Activated gamma-delta T cell (primary cell): ENCODE measurements at places on chromosomes 2 and 18.

GRCh38 chr2:197055045-197055444 lies 128.5 kb upstream of the PGAP1 start:
- DNase-seq: no peak

GRCh38 chr2:121382744-121383143 lies 97.7 kb upstream of the TFCP2L1 start:
- DNase-seq: no peak

DNA sequence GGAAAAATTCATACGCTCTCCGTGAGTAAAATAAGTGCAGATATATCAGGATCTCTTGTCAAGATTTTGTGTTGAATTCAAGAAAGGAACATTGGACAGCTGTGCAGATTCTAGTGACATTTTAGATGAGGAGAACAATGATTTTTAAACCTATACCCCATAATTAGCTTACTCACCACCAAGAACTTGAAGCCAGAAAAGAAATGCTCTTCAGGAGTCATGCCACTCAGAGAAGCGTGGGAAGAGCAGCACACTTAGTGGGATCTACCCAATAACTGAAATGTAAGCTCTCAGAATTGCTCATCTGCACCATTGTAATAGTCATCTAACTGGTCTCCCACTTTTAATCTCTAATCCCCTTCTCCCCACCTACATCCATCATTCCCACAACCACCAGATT lies 9.2 kb upstream of the ERMN start:
- no peak for DNase-seq

DNA sequence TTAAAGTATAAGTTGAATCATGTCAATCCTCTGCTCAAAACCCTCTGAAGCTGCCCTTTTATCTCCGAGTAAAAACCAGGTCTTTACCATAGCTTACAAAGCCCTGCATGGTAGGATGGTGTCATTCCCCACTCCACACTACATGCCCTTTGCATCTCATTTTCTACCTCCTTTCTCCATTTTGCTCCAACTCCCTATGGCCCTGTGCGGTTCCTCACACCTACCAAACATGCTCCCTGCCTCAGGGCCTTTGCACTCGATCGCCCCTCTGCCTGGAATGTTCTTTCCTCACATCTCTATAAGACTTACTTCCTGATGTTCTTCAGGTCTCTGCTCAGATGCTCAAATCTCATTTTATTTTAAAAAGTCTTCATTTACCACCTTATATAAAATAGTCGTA lies 80.7 kb downstream of the MYL12B start:
- DNase-seq: no peak

- no peak for DNase-seq
These were observed 385.7 kb downstream of the STK39 start for GRCh38 chr2:167861574-167862193.

DNA sequence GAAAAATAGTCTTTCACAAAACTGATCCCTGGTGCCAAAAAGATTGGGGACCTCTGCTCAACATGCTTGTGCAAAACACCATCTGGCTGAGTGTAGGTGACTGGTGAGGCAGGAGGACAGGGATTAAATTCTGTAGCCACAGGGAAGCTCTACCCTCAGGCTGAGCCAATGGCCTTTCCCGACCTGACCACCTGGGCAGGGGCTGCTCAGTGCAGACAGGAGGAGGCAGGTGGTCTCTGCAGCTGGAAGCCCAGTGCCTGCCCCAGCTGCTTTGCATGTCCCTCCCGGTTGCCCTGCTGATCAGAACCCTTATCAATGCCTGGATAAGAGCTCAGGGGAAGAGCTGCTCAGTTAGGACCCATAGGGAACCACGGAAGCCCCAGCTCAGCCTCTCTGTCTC lies 235.3 kb downstream of the ANKRD36 start:
- no peak for DNase-seq

DNA sequence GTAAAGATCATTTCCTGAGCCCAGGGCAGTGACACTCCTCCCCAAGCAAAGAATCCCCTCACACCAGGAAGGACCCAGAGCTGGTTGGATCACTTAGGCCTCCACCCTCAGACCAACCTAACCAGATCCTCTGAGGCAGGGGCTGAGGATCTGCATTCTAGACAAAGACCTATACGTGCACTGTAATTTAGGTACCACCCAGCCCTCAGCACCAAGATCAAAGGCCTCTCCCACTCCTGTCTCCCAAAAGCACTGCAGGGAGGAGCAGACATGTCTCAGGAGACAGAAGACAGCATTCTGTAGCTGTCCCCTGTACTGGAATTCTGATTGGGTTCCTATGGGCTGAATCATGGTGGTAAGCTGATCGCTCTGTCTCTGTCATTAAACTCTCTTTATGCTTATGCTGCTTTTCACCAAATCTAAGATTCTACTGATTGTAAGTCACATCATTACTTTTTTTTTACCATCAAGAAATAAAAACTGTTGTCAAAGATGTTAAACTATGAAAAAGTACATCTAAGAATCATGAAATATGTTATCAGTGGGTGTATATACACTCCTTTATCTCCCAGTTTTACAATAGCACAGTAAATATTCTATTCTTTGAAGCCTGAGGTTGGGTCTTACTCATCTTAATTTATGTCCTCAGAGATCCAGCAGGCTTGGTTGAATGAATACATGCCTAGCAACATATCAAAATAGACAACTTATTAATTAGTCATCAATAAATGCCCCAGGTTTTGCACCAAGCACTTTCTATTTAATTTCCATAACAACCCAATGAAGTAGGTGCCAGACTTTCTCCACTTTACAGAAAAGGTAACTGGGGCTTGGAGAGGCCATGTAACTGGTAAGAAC lies 28.3 kb downstream of the MCFD2 start:
- no peak for DNase-seq

GRCh38 chr2:230472621-230473018 lies 56.6 kb downstream of the SP100 start:
- no peak for DNase-seq

DNA sequence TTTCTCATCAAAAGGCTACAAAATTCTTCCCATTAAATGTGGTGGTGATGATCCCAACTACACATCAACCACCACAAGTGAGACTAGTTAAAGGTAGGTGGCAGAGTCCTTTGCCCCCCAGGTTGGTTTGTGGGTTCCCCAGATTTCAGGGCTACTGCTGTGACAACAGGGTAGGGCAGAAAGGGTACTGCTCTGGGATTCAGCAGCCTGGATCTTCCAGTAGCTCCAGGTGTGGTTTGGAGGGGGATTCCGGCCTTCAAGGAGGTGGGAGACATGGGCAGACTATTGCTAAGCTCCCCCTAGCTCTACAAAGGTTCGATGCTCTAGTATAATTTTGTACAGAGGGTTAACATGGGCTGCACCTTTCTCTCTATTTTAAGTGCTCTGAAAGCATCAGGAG lies 74.9 kb upstream of the FZD5 start:
- DNase-seq: no peak
